Inflammatory macrophage (primary cell): ENCODE measurements at places on chromosomes 6 and 20.
A peak's percentile ranks its signal among the peaks of the same experiment; 100 is the strongest.

- DNase-seq, result no peak
Observed at GRCh38 chr6:55604021-55604420, 25.0 kb upstream of the HMGCLL1 start.

DNA sequence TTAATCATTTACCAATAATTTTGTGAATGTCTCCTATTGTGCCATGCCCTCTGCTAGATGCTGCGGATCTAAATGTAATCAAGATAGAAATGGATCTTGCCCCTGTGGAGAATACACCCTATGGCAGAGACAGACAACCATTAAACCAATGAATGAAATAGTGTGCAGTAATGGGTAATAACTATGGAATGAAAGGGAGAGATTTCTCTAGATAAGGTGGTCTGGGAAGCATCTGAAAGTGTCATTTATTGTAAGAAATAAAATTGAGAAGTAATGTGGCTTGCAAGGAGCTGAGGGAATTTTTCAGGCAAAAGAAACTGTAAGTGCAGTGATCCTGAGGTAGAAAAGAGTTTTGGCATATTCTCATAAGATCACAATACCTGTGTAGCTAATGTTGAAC is 430.0 kb downstream of the LMBRD1 start:
- DNase-seq, result no peak

GRCh38 chr6:3926150-3926482 is 76.9 kb downstream of the FAM50B start:
- DNase-seq, result no peak

DNA sequence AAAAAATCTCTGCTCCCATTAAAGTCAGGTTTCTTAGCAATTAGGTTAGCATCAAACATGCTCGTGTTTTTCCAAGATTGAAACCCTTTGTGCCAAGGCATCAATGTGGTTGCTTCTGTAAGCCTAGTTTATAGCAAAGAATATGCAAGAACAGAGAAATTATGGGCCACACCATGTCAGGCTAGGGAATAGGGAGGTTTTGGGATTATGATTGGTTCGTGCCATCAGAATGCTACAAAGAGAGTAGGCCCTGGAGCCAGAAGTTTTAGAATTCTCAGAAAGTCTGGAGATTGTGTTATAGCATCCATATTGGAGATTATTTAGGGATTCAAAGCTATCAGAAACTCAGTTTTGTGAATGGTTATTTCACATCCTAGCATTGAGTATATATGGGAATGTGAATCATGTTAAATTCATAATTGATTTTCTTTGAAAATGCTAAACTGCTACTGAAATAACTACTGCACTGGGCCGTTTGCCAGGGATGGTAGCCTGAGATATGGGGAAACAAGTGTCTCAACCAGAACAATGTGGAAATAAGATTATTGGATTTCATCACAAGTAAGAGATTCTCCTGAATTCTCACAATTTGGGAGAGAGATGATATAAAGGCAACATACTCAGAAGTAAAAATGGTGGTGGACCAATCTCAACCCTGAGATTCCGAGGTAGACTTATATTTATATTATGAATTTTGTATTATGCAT is 45.3 kb downstream of the ZNF292 start:
- peak; percentile 66 for DNase-seq

DNA sequence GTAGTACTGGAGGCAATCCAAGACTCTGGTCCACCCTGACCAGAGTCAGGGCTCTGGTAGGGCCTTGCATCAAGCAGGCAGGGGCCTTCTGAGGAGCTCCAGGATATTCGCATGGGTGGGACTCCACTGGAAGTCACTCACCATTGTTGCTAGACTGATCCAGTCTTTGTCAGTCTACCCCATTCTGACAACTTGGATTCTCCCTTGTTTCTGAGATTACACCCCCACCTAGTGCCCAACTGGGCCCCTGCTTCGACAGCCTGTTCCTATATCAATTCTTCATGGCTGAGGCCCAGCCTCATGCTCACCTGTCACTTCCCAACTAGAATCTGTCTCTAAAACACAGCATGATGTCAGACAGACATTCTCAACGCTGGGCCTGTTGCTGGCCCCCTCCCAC is 5.2 kb downstream of the SLC35D3 start:
- DNase-seq, result peak; percentile 35

- no peak for DNase-seq
Observed at GRCh38 chr6:57135885-57136284, 36.2 kb upstream of the BAG2 start.

DNA sequence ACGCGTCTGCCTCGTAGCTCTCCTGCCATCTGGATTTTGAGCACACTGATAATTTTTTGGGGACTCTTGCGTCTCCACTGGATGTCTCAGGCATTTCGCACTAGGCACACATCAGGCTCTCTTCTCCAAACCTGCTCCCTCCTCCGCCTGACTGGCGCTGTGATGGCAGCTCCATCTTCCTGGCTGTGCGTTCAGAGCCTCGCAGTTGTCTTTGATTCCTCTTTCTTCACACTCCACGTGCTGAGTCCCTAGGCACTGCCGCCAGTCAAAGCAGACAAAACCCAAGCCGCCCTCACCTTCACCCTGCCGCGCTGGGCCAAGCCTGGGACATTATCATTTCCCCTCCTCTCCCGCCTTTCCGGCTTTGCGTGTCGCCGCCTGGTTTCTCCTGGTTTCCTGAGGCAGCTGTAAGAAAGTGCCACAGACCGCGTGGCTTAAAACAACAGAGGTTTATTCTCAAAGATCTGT is 778 bp downstream of the PSMG4 start:
- peak; percentile 45 for DNase-seq

- DNase-seq, result no peak
Observed at GRCh38 chr6:44702292-44702691, 314.8 kb downstream of the CDC5L start.

DNA sequence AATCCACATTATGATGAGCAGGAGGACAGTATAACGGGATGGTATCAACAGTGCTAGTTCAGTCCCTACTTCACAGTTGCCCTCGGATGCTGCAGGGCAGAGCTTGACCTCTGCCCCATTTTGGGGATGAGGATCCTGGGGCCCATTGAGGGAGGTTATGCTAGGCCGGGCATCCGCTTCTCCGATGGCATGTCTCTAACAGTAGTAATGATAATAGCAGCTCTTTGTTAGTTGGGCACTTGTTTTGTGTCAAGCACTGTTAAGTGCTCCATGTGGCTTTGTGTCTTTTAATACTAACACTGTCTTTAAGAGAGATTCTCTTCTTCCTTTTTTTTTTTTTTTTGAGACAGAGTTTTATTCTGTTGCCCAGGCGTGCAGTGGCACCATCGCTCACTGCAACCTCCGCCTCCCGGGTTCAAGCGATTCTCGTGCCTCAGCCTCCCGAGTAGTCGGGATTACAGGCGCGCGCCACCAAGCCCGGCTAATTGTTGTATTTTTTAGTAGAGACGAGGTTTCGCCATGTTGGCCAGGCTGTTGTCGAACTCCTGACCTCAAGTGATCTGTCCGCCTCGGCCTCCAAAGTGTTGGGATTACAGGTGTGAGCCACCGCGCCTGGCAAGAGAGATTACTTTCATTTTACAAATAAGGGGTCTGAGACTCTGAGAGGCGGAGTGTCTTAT is 1.1 kb downstream of the MAPRE1 start:
- no peak for DNase-seq
